Naive thymus-derived CD4-positive, alpha-beta T cell (primary cell): ENCODE measurements at places on chromosomes 12 and 14. TPM values are rescaled to one million over a fixed set of nuclear protein-coding genes. Genes with fewer than 3 reads are reported as not detected.

GRCh38 chr14:34649344-34649743 is 19.4 kb upstream of the SNX6 start:
- H3K36me3 ChIP-seq: no peaks in the 10 kb centered on the region
- H3K4me3 ChIP-seq: no peak overlapping the region
- no peak overlapping the region for H3K27ac ChIP-seq

GRCh38 chr12:32367381-32367780 is 32.0 kb upstream of the FGD4 start:
- no peaks in the 10 kb centered on the region for H3K36me3 ChIP-seq
- H3K27me3 ChIP-seq: no peaks in the 10 kb centered on the region
- H3K4me1 ChIP-seq: no peaks in the 10 kb centered on the region
- H3K4me3 ChIP-seq: no peak overlapping the region
- DNase-seq: no peak

ATN1 gene
- total RNA-seq: 40.1 and 40.4 TPM in 2 replicates

DNA sequence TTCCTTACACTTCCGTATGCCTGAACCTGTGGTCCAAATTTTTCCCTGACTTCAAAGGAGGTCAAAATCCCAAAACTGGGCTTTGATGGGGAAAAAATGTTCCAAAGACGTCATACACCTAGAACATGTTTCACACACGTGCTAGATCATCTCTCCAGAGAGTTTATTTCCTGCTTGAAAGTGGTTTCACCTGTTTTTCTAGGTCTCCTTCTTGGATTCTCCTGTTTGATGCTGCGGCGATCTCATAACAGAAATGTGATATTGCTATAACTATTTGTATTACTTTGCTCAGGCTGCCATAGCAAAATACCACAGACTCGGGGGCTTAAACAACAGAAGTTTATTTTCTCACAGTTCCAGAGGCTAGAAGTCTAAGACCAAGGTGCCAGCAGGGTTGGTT is 19.7 kb upstream of the TMCC3 start:
- no peak overlapping the region for H3K4me3 ChIP-seq
- no peak for DNase-seq
- H3K36me3 ChIP-seq: no peaks in the 10 kb centered on the region
- H3K4me1 ChIP-seq: no peaks in the 10 kb centered on the region
- H3K27ac ChIP-seq: no peak overlapping the region

GRCh38 chr12:121799156-121799841 is 4.5 kb upstream of the SETD1B start:
- peak; percentile 68 for DNase-seq
- peaks cover 24% of the 10 kb centered on the region for H3K4me1 ChIP-seq
- peak overlapping the region; percentile 96 for H3K27ac ChIP-seq
- peak overlapping the region; percentile 73 for H3K4me3 ChIP-seq
- peaks cover 49% of the 10 kb centered on the region for H3K36me3 ChIP-seq

DNA sequence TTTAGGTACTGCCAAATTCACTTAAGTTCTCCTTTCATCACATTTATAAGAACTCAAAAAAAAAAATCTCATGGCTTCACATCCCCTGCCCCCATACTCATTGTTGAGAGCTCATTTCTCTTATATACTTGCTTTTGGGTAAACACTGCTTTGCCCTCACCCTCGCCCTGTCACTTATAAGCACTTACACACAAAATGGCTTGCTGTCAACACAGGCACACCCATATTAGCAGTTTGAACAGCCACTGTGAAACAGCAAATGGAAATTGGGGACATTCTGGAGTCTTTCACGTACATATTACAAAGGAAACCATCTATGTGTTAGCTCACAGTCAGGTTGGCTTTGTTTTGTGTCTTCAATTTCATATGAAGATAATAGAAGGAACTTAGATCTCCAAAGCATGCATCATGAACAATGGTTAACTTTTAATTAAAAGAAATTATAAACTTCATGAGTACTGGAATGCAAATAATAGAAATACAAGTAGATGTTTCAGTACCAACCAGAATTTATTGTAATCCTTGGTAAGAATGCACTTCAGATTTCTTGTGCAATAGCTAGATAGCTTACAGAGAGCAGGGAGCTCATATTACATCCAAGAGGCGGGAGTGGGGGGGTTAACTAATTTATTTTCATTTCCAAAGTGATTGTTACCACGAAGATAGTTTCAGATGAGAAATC is 272.2 kb downstream of the ALG10B start:
- no peak overlapping the region for H3K4me3 ChIP-seq
- no peaks in the 10 kb centered on the region for H3K27me3 ChIP-seq
- no peak for DNase-seq
- H3K4me1 ChIP-seq: no peaks in the 10 kb centered on the region

GRCh38 chr14:45028107-45028626 is 55.7 kb upstream of the PRPF39 start:
- H3K27me3 ChIP-seq: no peaks in the 10 kb centered on the region
- H3K4me3 ChIP-seq: no peak overlapping the region
- H3K4me1 ChIP-seq: no peaks in the 10 kb centered on the region
- H3K36me3 ChIP-seq: peaks cover 5% of the 10 kb centered on the region
- no peak overlapping the region for H3K27ac ChIP-seq

DNA sequence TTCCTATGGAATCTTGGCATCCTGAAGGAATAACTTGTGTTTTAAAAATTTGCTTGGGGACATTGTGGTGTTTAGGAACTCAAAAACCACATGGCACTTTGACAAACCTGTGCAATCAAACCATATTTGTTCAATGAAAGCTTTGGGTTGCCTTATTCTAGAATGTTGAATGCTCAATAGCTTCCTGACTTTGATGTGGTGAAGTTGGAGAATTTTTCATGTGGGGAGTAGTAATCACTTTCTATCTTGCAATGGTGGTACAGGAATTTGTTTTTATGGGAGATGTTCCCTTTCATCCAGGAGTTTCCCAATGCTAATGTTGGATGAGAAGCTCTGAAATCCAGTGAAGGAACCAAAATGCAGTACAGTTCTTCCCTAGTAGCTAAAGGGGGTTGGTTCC is 42.2 kb upstream of the LDHB start:
- H3K4me3 ChIP-seq: no peak overlapping the region
- no peaks in the 10 kb centered on the region for H3K27me3 ChIP-seq
- no peak for DNase-seq
- H3K36me3 ChIP-seq: no peaks in the 10 kb centered on the region

DNA sequence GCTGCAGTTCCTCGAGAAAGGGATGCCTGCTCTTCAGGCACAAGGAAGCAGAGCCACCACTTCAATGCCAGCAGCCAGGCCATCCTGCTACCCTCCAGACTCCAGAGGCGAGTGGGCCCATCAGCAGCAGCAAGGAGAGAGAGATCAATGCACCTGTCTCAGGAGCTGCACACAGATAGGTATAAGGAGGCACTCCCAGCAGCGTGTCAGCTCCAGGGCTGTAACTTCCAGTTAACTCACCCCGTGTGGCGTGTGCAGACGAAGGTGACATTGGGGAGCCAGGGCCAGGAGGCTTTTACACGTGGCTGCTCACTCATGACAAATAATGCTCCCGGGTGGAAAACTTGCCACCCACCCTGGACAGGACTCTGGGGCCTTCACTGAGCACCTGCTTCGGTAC is 24.2 kb downstream of the GALNT16 start:
- H3K27me3 ChIP-seq: no peaks in the 10 kb centered on the region
- H3K4me3 ChIP-seq: no peak overlapping the region
- no peak for DNase-seq
- H3K36me3 ChIP-seq: no peaks in the 10 kb centered on the region
- no peak overlapping the region for H3K27ac ChIP-seq
- H3K4me1 ChIP-seq: no peaks in the 10 kb centered on the region

TMEM30B gene
- 0.17 and 0.53 TPM in 2 replicates for total RNA-seq

DNA sequence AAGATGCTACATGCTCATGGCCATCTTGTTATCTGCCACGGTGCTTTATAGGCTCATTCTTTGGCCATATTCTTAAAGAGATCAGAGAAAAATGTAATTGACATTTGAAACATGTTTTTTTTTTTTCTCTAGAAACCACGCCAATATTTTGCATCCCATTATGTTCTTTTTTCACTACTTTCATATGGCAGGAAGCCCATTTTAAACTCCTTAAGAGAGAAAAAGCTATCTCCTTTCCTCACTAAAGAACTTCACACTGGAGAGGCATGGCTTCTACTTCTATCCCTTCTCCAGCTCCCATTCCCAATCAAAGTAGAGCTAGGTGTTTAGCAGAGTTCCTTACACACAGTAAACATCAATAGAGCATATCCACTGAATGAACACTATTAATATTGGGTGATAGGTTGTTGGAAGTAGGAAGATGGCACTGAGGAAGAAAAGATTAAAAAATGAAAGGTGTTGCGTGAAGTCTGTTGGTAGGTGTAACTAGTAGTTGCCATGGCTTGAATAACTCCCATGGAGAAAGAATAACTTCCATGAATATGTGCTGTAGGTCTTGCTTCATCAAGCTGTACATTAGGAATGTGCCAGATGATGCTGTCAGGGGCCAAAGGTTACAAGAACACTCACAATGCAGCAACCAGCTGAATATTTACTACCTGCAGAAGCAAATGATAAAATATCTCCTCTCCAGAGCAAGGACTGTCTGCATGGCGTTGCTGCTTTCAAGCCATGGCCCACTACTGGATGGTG is 178.8 kb downstream of the STXBP6 start:
- no peak overlapping the region for H3K27ac ChIP-seq
- H3K4me1 ChIP-seq: no peaks in the 10 kb centered on the region
- no peaks in the 10 kb centered on the region for H3K27me3 ChIP-seq
- H3K4me3 ChIP-seq: no peak overlapping the region
- no peaks in the 10 kb centered on the region for H3K36me3 ChIP-seq
- no peak for DNase-seq

- no peaks in the 10 kb centered on the region for H3K4me1 ChIP-seq
- DNase-seq: no peak
- no peak overlapping the region for H3K4me3 ChIP-seq
- H3K27me3 ChIP-seq: no peaks in the 10 kb centered on the region
- no peak overlapping the region for H3K27ac ChIP-seq
- no peaks in the 10 kb centered on the region for H3K36me3 ChIP-seq
These were observed 109.0 kb downstream of the APAF1 start for GRCh38 chr12:98754095-98754494.

- H3K4me1 ChIP-seq: no peaks in the 10 kb centered on the region
- H3K27me3 ChIP-seq: no peaks in the 10 kb centered on the region
- H3K27ac ChIP-seq: no peak overlapping the region
- no peak for DNase-seq
- no peaks in the 10 kb centered on the region for H3K36me3 ChIP-seq
- no peak overlapping the region for H3K4me3 ChIP-seq
These were observed 49.1 kb downstream of the R3HDM2 start for GRCh38 chr12:57381693-57382220.

DNA sequence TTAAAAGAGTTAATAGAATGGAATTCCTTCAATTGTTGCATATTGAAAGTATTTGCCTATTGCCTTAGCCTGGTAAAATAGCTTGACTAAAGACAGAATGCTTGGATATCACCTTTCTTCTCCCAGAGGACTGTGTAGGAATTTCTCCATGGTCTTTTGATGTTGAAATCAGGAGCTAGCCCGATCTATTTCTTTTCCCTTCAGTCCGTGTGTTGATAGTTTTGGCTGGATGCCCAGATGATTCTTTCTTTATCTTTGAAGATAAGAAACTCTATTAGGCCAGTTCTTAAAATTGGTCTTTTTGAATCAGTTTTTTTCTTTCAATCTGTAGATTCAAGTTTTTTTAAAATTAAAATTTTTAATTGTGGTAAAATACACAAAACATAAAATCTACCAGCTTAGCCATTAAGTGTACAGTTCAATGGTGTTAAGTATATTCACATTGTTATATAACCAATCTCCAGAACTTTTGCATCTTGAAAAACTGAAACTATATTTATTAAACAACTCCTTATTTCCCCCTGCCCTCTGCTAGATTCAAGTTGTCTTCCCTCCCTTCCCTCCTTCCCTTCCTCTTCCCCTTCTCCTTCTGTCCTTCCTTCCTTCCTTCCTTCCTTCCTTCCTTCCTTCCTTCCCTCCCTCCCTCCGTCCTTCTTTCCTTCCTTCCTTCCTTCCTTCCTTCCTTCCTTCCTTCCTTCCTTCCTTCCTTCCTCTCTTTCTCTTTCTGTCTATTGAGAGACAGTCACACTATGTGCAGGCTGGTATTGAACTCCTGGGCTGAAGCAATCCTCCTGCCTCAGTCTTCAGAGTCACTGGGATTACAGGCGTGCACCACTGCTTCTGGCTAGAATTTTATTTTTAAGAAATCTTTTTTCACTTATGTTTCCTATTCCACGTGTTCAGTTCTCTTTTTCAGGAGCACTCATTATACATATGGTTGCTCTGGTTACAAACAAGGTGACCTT is 10.1 kb downstream of the LACRT start:
- H3K27me3 ChIP-seq: peaks cover 4% of the 10 kb centered on the region
- H3K4me1 ChIP-seq: no peaks in the 10 kb centered on the region
- no peaks in the 10 kb centered on the region for H3K36me3 ChIP-seq
- H3K4me3 ChIP-seq: no peak overlapping the region

- H3K27me3 ChIP-seq: no peaks in the 10 kb centered on the region
- H3K27ac ChIP-seq: no peak overlapping the region
- no peak overlapping the region for H3K4me3 ChIP-seq
- no peaks in the 10 kb centered on the region for H3K36me3 ChIP-seq
These were observed 183.3 kb downstream of the EFCAB11 start for GRCh38 chr14:89771251-89771650.

DNA sequence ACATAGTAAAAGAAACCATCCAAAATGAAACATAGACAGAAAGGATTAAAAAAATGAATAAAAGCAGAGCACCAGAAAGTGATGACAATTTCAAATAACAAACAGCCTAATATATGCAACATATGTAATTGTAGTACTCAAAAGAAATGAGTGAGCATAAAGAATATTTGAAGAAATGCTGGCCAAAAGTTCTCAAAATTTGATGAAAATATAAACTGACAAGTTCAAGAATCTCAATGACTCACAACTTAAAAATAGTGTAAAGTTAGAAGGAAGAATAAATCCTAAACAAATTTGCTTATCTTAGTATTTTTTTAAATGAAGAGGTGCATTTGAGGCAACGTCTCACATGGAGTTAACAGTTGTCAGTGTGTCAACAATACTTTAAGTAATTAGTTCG is 498.9 kb downstream of the SLC6A15 start:
- H3K27ac ChIP-seq: no peak overlapping the region
- DNase-seq: no peak
- H3K36me3 ChIP-seq: no peaks in the 10 kb centered on the region
- H3K4me1 ChIP-seq: no peaks in the 10 kb centered on the region
- no peaks in the 10 kb centered on the region for H3K27me3 ChIP-seq

DNA sequence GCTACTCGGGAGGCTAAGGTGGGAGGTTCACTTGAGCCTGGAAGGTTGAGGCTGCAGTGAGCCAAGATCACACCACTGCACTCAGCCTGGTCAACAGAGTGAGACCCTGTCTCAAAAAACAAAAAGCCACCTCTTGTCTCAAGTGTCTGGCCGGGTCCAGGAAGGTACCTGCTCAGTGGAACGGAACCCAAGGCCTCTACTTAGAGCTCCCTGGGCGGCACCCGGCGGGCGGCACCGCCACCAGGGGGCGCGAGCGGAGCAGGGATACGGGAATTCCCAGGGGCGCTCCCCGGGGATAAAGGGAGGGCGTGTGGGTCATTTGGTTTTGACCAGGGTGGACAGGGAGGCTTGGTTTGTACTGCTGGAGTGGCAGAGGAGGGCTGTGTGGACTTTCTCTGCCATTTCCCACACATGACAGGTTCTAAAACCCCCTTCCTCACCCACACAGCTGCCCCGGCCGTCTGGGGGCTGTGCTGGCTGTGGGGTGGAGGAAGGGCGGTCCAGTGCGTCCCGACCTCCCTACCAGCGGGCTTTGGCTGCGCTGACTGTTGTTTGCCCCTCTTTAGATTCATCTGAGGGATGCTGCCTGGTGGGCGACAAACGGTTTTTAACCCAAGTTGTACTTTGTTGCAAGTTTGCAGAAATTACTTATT is 91.4 kb downstream of the SETD3 start:
- no peaks in the 10 kb centered on the region for H3K27me3 ChIP-seq
- H3K27ac ChIP-seq: no peak overlapping the region
- peak; percentile 18 for DNase-seq
- H3K36me3 ChIP-seq: no peaks in the 10 kb centered on the region
- peaks cover 7% of the 10 kb centered on the region for H3K4me1 ChIP-seq
